ENCODE measurements at places on chromosomes 12 and 14.

DNA sequence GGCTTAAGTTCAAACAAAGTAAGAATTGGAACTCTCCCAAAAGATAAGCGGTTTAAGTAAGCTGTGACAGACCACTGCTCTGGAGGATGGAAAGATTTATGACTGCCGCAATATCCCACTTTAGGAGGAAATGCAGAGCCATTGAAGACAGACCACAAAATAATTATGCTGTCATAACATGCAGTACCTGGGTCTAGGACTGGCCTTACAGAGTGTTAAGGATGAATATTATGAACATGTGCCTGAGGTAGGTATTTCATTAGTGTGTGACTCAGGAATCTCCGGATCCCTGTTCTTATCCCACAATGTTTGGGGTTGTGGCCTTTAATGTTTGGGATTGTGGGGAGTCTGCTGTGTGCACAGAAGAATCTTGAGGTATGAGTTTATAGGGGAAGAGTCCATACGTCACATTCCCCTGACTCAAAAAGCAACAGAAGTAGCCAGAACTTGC is 114.9 kb downstream of the SAMD4A start:
- no peak for DNase-seq

GRCh38 chr14:24353559-24354481 is 14.0 kb upstream of the RIPK3 start:
- no peak for DNase-seq

DNA sequence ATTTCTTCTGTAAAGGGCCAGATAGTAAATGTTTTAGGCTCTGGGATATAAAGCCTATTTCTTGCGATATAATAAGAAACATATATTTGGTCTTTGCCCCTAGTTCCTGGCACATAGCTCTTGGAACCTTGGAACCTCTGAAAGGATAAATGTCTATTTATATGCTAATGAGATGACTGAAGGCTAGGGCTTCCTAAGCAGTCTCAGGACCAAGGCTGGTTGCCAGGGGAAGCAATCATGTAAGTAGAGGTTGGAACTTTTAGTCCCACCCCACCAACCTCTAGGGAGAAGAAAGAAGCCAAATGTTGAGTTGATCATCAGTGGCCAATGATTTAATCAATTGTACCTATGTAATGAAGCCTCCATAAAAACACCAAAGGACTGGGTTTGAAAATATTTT is 26.6 kb upstream of the NFYB start:
- no peak for DNase-seq

DNA sequence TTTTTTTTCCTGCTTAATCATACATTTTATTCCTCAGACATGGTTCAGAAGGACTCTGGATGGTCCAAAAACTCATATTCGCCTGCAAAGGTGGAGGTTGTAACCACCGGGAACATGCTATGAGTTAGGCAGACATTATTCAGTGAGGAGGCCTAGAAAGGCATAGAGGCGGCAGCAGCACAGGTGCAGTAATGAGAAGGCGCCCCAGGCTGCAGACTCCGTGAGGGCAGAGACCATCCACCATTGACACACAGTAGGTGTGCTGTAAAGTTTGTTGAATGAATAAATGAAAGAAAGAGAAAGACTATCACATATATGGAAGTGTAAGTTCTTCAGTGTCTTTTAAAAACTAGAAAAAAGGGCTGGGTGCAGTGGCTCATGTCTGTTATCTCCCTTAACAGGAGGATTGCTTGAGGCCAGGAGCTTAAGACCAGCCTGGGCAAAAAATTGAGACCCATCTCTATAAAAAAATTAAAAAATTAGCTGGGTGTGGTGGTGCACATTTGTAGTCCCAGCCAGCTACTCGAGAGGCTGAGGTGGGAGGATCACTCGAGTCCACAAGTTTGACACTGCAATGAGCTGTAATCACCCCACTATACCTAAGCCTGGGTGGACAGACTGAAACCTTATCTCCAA is 34.5 kb upstream of the PTGR2 start:
- DNase-seq, result no peak

DNA sequence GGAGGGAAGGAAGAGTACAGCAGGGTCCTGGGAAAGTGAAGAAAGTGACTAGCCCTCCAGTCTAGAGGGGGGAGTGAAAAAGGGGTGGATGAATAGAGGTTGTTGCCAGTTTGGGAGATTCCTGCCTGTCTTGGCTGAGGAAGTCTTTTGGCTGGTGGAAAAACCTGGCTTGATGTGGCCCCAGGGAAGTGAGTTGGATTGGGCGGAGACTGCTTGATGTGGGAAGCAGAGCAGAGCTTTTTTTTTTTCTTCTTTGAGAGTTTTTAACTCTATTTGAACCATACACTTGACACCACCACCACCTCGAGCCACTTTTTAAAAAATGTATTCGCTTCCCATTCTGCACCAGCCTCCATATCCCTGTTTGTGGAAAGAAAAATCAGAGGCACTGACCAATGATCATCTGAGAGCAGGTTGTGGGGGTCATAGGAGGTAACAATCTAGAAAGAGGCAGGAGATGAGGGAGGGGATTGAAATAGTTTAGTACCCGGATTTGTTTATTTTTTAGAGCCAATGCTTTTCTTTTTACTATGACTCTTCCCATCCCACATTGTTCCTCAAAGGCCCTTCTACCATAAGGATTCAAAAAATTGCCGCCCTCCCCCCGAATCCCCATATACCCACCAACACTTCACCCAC is 690 bp upstream of the DTX3 start:
- DNase-seq, result no peak

- no peak for DNase-seq
Observed at GRCh38 chr12:2290091-2290490, 237.3 kb downstream of the CACNA1C start.

DNA sequence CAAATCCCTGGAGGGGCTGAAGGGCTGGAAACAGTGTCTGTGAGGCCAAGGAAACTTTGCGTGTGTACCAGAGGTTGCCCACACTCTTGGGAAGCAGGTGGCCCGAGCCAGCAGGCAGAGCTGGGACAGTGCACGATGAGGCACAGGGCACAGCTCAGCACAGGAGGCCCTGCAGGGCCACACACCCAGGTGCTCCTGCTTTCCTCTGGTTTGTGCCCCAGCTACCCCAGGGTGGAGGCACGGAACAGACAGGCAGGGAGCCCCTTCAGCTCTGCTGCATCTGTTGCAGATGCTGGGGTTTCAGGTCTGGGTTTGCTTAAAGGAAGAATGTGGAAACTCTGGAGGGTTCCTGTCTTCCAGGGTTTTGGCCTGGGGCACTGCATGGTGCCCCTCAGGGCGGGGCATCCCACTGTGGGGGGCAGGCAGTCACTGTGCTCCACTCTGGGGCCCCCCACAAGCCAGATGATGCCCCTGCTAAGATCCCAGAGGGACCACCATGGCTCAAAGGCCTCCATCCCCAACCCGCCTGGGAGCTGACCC is 8.6 kb downstream of the TMEM179 start:
- no peak for DNase-seq

DNA sequence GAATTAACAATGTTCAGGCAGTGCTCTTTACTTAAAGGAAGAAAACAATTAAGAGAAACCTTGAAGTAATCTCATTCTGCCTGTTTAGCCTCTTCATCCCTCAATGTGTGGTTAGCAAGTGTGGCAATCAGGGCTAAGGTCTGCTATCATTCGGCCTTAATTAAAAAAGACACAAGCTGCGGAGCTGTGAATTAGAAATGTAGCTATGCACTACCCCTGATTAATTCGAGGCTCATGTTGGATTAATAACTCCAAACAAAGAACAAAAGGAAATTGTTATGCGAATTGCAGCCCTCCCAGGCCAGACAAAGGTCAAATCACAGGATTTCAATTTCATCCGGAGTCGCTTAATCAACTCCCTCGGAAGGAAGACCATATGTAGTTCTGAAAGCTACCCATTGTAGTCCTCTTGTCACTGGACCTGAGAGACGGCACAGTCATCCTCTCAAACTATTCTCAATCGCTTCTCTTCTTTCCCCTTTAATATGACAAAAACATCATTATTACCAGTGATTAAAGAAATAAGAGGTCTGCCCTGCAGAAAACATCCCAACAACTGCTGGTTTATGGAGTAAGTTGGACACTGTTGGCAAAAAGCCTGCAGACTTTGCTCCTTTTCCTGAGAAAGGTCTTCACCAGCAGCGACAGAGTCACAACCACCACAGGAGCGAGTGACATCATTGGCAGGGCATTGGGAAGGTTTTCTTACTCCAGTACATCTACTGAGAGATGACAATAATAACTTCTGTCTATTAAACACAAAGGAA is 71.1 kb upstream of the SOX5 start:
- DNase-seq, result no peak

Measured in sciatic nerve (tissue), 2 donors.